Vagina (tissue), 2 donors: ENCODE measurements at places on chromosomes 5 and 9. TPM values are rescaled to one million over a fixed set of nuclear protein-coding genes. Genes with fewer than 3 reads are reported as not detected.

DNA sequence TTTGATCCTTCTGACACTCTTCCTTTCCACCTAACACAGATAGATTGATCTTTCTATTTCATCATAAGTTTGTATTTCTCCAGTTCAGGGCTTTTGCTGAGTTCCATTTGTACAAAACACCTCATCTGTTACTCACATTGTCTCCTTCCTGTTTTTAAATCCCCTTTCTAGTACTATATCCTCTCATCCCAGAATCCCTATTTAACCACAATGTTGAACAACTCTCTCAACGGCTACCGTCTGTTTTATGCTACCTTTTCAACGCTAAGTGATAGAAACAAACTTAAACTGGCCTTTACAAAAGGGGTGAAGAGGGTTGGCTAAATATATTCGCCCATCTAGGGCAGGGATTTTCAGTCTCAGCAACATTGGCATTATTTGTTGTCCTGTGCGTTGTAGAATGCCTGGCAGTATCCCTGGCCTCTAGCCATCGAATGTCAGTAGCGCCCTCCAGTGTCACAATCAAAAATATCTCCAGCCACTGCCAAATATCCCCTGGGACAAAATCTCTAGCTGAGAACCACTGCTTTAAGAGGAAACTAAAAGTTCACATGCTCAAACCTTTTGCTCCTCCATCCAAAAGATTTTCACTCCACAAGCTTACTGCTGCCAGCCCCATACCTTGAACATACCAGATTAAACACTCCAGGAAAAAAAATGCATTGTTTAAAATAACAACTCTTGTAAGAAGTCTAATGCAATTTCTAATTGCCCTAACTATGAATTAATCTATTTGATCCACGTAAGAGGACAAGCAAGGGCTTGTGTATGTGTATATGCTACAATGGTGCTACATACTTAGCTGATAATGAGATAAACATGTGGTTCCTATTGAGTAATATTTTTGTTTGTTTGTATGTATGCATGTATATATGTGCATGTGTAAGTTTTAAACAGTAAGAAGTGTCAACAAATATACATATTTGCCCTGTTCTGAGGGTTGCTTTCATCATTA, 344.0 kb downstream of the PTPRD start:
- DNase-seq: no peak

- DNase-seq: no peak
Observed at GRCh38 chr5:123007754-123008153, 28.8 kb downstream of the PPIC start.

DNA sequence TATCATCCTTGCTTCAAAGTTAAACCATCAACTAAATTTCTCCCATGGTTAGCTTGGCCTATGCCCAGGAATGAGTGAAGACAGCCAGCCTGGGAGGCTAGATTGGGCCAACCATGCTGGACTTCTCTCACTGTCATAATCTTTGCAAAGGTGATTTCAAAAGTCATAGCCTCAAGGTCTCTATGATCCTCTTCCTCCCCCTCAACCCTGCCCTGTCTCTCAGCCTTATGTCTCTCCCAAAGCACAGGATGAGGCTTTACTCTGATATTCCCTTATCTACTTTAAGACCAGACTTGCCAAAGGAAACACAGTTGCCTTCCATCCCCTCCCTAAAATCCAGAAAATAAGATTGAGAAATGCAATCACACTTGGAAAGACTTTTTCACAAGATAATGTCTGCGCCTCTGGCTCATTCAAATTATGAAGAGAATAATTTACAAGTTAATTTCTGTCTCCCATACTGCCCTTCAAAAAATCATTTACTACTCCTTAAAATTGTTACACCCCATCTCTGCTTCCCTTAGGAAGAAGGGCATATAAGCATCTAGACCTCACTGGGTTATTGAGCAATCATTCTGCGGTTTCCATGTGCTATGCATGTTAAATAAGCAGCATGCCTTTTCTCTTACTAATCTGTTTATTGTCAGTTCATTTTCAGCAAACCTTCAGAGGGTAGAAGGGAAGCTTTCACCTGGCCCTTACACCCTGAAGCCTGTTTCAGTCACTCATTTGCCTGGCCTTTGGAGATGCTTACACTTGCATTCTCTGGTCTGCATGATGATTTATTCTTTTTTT, 113.8 kb upstream of the ANKRD55 start:
- no peak for DNase-seq

DNA sequence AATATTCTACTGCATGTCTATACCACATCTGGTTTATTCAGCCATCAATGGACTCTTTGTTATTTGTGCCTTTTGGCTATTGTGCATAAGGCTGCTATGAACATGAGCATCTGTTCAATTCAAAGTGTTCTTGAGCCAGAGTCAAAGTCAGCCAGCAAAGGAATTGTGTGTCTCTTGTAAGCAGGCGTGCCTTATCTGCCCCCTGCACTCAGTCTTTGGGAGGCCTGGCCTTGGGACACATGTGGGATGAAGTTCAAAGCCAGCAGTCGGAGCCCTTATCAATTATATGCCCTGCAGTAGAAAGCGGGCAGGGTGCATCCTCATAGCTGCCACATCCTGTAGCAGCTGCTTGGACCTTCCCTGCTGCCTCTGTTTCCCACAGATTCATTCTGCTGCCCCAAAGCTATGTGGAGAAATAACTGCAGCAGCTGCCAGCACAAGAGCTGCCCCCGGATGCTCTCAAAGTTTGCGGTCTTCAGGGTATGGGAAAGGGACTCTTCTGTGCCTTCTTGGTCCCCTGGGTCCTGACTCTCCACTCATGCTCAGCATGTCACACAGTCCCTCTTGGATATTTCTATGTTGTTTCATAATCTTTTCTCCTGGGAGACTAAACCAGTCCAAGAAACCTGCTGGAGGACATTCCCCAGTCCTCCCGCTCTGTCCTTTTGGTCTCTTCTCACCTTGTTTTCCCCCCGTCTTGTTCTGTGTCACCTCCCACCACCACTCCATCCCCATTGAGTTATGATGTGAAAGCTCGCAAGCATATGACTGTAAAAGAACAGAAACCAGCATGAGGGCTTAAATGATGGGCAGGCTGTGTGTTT, 35.9 kb downstream of the STOM start:
- DNase-seq: no peak

DNA sequence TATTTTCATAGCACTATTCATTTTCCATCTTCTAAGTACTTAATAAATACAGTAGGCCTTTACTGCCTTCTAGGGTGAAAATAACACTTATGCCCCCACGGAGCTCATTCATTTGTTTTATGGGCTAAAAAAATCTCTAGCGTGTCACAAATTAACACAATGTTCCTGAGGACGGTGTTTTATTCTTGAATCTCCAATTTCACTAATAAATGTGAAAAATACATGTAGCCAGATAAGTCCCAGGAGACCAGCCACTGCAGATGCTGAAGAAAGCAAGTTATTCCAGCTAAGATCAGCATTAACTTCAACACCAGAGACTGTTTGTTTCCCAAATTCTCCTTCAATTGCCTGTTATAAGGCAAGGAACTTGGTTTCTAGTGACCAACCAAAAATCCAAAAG, 102.3 kb downstream of the MARCHF3 start:
- DNase-seq: no peak

DNA sequence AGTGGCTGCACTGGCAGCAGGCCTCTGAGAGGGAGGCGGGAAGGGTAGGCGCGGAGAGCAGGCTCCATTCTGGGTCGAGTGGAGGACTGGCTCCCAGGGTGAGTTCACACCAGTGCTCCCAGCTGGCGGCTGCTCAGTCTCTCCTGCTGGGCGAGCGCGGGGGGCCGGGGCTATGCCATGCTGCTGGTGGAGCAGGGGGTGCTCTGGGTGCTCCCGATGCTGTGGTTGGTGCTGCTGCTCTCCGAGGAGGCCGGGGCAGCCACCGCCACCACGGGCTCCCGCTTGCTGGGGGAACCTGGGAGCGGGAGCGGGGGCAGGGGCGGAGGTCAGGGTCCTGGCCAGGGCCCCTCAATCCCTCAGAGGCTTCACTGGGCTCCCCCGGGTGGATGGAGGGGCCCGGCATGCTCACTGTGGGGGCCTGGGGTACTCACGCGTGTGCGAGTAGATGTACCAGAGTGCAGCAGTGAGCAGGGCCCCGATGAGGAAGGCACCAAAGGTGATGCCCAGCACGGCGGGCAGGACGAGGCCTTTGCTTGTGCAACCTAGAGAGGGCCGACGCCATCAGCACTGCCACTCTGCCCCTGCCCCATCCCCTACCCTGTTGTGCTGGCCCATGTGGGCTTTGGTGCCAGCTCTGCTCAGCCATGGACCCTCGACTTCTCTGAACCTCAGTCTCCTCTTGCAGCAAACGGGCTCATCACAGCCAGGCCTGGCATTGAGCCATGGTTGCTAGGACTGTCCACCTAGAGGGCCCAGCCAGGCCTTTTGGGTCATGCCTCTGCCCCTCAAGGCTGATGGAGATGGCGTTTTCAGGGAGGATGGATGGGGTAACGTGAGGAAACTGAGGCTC, 13.1 kb downstream of the FPGS start:
- no peak for DNase-seq

The ATP10B gene
- total RNA-seq: 9.1 TPM

The WDR5 gene
- 16.7 TPM for total RNA-seq

The ABCA1 gene
- 30.7 TPM for total RNA-seq

The SPATA31D1 gene
- total RNA-seq: not detected

The WHRN gene
- 9.1 TPM for total RNA-seq
